ENCODE measurements at places on chromosomes 11 and 22.

DNA sequence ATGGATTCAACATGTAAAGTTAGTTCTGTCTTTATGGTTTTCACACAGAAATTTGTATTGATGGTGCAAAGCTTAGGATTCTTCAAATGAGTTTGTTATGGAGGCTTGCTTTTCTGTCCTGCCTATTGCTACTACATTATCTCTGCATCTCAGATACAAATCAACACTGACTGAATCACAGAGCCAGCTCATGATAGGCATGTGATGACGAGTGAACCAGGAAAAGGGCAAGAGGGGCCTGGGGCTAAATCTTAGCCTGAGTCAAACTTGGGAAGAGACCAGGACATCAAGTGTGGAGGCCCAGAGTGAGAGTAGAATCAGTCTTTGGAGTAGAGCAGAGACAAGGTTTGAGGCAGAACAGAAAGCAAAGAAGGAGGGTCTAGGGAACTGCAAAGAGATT, 107.1 kb upstream of the CD44 start:
- no peak for DNase-seq

GRCh38 chr11:100240025-100240539, 447.0 kb upstream of the ARHGAP42 start:
- no peak for DNase-seq

DNA sequence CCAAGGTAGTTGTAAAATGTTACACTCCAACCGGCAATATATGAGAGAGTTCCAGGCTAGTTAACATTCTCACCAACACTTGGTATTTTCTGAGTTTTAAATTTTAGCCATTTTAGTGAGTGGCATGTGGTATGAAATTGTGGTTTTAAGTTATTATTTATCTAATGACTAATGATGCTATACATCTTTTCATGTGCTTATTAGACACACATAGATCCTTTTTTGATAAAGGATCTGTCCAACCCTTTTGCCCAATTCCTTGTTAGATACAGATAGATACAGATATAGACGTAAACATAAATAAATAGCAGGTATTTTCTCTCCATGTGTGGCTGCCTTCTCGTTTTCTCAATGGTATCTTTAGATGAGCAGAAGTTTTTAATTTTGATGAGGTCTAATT, 39.3 kb downstream of the ALKBH8 start:
- no peak for DNase-seq

- DNase-seq = no peak
Measured at GRCh38 chr22:20244691-20245576, 23.2 kb downstream of the RTN4R start.

- DNase-seq = no peak
Measured at GRCh38 chr11:104564921-104565582, 333.2 kb downstream of the CASP12 start.

Measured in cardiac fibroblast (primary cell).